Activated CD4-positive, alpha-beta T cell treated with anti-CD3 and anti-CD28 coated beads, Interleukin-2, Interleukin-6, amounts not matched to agents 100 ng/mL and 50 ng/mL, durations not matched to agents 16 hours and 8 hours (primary cell): ENCODE measurements at places on chromosomes 7 and 10.

- no peak for DNase-seq
Measured at GRCh38 chr7:148717266-148717793, 18.6 kb downstream of the CUL1 start.

GRCh38 chr10:78802866-78803265, 265.9 kb upstream of the ZMIZ1 start:
- no peak for DNase-seq

- no peak for DNase-seq
Measured at GRCh38 chr10:131609176-131609575, 291.6 kb upstream of the PPP2R2D start.

DNA sequence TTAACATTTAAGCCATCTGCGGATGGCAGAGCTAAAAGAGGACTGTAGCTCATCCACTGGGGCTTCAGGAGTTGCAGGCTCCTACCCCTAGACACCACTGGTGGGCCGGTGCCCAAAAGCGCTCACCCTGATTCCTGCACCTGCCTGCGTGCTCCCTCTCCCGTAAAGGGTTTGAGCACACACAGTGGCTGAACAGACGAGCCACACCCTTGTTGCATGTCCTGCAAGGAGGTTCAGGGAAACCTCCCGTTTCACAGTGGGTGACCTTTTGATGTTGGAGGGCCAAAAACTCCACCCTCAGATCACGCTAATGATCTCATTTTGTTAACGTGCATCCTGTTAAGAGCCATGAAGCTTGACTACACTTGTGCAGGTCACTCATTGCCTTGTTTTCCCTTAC, 37.9 kb downstream of the SYPL1 start:
- DNase-seq = no peak

DNA sequence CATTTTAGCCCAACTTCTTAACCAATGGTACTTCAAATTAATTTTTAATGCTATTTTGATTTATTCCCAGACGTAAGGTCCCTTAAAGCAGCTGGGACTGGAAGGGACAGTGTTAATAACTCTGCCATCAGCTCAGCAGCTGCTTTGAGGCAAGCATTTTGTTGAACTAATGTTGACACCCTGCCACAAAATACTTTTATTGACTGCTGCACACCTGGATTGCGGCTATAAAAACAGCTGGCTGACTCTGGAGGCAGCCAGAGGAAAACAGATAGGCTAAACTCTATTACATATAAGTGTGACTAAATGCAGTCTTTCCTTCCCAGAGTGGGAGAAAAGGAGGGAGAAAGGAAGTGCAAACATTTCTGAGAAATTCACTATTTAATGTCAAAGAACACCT, 77.6 kb downstream of the ETV1 start:
- DNase-seq = no peak

DNA sequence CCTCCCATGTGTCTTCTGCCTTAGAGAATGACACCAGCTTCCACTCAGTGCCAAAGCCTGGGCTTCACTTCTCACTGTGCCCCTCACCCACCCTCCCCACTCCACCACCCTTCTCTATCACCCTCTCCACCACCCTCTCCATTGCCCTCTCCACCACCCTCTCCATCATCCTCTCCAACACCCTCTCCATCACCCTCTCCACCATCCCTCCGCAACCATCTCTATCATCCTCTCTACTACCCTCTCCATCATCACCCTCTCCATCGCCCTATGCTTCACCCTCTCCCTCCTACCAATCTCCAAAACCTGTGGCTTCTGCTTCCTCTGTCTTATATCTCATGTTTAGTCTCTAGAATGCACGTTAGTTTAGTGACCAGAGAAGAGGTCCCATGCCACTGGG, 91.0 kb upstream of the TMEM72 start:
- no peak for DNase-seq

GRCh38 chr10:36736311-36736710, 389.1 kb upstream of the ANKRD30A start:
- DNase-seq = no peak

- no peak for DNase-seq
Measured at GRCh38 chr7:98187138-98187502, 24.1 kb upstream of the BHLHA15 start.

DNA sequence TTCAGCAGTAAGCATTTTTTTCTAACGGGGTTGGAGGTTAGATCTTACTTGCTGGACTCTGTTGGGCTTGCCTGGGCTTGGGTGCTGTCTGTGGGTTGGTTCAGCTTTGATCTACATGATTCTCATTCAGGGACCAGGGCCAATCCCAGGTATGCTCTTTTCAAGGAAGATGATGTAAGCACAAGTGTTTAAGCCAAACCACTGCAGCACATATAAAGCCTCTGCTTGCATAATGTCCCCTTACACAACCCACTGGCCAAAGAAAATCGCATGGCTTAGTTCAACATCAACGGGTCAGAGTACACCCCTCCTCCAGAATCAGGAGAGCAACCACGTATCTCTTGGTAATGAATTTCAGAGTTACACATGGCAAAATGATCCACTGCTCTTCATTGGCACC, 83.9 kb downstream of the DNAJB9 start:
- DNase-seq = no peak

DNA sequence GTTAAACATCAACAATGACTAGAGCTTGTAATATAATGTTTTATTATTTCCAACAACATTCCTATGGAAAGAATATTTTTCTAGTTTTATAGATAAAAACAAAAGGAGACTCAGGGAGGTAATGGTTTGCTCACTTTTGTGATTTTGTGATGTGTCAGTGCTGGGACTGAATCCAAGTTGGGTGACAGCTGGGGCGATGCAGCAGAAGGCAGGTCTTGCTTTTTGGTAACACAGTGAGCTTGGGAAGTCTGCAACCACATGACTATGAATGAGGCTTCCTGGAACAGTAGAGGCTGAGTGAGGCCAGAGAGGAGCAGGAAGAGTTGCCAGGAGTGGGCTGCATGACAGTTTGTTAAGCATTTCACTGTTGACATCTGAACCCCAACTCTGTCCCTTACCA, 4.9 kb upstream of the YKT6 start:
- DNase-seq = no peak

GRCh38 chr10:70324339-70324861, 40.6 kb upstream of the NPFFR1 start:
- no peak for DNase-seq

DNA sequence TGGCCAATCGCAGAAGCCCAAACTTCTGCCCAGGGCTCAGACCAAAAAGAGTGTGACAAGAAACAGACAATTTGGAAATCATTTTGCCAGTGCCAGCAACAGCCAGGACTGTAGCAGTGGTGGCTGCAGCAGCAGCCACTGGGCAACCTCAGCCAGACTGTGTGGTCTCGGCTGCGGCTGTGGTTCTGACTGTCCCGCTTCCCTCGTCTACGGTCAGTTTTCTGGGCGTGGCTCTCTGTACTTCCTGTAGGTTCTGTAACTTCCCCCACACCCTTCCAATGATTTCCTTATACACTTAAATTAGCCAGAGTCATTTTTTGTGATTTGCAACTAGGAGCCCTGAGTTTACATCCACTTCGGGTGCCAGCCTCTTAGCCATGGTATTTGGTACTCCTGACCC, 39.9 kb downstream of the CYTH3 start:
- peak; percentile 4 for DNase-seq

GRCh38 chr10:129792864-129793263, 171.2 kb downstream of the EBF3 start:
- DNase-seq = no peak
